ENCODE measurements at places on chromosomes 7 and 10.

- no peak for DNase-seq
These were observed 74.8 kb downstream of the PARD3 start for GRCh38 chr10:34740321-34740720.

GRCh38 chr10:34141032-34141680 is 673.9 kb downstream of the PARD3 start:
- no peak for DNase-seq

DNA sequence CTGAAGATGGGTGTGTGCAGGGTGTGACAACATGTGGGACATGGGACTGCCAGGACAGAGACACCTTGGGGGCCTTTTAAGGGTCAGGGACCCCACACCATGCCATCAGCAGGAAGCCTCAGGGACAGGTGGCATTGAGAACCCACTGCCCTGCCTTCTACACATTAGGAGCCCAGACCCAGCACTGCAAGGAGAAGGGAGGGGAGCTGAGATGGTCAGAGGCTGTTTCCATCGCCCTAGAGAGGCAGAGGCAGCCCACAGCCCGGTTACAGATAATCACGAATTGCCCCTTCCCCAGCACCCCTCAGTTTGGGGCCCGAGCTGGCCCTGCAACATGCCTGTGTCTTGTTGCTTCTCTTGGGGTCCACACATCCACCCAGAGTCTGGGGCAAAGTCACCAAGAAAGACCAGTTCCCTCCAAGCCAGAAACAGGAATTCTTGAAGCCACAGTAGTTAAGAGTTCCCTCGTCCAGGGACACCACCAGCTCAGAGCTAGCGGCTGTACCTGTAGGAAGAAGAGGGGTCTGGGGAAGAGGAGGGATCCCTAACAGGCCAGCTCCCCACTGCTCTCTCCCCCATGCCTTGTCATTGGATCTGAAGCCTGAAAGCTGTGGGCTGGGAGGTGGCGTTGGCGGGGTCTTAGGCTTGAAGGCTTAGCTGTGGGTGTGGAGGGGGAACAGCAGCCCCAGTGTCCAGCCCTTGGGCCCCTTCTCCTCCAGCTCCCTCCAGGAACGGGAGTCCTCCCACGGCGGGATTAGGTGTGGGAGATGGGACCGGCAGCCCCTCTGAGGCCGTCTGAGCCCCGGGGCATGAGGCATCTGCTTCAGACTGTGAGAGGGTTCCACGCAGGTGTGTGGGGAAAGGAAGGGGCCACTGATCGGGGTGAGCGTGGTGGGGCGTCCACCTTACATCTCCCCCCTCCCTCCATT is 44.8 kb upstream of the ELFN1 start:
- DNase-seq = no peak

DNA sequence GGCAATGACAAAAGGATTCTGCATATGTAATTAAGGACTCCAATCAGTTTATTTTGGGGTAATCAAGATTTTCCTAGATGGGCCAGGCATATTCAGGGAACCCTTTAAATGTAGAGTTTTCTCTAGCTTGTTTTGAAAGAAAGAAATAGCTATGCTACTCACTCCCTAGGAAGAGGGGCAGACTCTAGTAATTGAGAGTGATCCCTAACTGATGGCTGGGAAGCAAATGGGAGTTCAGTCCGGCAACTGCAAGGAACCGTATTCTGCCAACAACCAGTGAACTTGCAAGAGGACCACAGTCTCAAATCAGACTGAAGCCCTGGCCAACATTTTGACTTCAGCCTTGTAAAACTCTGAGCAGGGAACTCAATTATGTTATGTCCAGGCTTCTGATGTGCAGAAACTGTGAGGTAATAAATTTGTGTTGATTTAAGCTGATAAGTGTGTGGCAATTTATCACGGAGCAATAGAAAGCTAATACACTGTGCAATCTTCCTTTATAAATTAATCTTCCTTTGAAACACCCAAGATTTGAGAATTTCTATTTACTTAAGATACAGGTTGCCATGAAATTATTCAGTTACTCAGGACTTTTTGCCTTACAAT is 14.0 kb downstream of the AOAH start:
- DNase-seq = no peak

GRCh38 chr7:152751449-152752141 is 8.0 kb upstream of the ACTR3B start:
- DNase-seq = no peak

DNA sequence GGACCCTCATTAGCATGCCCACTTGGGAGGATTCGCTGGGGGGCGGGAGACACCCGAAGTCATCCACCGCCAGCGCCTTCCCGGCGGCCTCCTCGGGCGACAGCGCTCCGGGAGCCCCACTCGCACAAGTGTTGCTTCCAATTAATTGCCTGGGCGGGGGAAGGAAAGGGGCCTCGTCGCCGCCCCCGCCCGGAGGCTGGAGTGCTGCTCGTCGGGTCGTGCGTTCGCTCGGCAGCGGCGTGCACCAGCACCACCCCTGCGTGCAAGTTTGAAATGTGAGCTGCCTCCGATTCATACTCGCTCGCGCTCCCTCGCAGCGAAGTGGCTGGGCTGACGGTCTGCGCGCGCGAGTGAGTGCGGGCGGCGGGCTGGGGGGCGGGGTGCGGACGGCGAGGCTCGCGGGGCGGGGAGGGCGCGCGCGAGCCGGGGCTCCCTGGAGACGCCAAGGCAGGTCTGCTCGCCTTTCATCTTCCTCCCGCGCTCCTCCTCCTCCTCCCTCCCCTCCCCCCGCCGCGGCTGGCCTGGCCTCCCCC is 104.6 kb upstream of the PPIF start:
- peak; percentile 80 for DNase-seq

DNA sequence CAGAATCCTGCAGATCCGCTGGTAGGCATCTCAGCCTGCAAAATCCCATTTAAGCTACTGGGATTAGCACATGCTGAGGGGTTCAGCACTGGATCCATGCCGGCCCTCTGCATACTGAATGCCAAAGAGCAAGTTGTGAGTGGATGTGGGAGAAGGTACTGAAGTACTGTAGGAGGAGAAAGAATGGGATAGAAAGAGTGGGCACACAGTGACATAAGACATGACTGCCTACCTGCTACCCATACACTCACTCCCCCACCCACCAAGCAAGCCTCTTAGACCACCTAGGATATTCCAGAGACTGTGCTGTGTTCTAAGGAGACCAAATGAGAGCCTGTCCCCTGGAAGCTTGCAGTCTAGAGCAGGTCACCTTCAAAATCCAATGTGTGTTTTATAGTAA is 215.9 kb downstream of the FRMD4A start:
- no peak for DNase-seq

DNA sequence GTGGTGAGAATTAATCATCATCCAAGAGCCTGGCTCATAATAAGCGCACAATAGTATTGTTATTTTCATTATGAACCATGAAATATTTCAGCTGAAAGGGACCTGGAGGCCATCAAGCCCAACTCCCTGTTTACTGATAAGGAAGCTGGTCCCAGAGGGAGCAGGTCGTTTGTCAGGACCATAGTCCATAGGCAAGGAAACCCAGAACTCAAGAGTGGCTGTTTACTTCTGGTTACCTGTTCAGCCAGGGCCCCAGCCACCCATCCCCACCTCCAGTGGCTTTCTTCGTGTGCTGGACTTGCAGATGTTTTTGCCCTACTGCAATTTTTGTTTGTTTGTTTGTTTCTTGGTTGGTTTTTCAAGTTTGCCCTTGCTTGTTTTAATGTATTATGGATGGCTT is 152.0 kb downstream of the TPST1 start:
- DNase-seq = no peak

DNA sequence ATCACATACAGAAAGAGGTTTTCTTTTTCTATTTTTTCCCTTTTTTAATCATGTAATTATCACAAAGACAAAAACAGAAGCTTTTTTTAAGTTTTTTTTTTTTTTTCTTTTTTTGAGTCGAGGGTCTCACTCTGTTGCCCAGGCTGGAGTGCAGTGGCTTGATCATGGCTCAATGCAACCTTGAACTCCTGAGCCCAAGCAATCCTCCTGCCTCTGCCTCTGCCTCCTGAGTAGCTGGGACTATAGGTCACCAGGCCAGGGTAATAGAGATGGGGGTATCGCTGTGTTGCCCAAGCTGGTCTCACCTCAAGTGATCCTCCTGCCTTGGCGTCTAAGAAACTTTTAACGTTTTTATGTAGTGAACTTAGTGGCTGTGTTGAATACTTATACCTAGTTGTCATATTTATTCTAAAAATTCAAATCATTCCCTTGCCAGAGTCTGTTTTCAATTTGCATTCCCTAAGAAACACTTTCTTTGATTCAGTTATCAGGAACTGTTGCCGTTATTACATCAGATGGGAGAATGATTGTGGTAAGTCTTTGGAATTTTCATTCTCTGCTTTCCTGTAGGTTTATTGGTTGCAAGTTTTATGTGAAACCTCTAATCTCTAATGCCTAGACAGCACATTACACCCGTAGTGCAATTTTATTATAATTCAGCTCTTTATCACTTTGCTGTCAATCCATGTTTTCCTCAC is 1.3 kb downstream of the LSM8 start:
- no peak for DNase-seq

DNA sequence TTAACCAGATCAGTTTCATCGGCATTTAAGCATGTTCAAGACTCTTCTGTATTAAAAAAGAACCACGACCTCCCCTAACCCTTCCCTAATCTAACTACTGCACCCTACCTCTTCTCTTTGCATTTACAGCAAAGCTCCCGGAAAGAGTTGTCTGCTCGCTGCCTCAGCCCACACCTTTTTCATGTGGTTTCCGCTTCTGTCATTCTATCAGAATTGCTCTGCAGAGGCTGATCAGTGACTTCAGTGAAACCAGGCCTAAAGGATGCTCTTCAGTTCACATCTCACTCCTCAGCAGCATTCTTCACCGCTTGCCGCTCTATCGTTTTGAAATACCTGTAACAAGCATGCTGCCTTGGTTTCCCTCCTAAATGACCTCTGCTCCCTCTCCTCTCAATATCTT is 160.9 kb downstream of the SDK1 start:
- no peak for DNase-seq

DNA sequence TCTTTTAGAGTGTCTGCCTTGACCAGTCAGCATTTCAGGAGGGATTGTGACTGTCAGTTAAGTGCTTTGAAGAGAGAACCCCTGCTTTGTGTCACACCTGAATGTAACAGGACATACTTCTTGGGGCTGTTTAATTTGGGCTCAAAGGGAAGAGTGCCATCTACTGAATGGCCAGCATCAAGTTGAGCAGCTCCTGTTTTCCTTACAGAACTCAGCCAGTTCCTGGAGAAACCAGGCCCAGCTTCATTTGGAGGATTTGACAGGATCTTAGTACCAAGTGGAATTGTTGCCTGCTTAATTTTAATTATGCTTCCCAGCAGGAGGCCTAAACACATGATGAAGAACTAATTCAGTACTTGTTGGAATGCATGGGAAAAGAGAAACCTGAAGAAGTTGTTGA is 8.3 kb downstream of the ADD3 start:
- no peak for DNase-seq

DNA sequence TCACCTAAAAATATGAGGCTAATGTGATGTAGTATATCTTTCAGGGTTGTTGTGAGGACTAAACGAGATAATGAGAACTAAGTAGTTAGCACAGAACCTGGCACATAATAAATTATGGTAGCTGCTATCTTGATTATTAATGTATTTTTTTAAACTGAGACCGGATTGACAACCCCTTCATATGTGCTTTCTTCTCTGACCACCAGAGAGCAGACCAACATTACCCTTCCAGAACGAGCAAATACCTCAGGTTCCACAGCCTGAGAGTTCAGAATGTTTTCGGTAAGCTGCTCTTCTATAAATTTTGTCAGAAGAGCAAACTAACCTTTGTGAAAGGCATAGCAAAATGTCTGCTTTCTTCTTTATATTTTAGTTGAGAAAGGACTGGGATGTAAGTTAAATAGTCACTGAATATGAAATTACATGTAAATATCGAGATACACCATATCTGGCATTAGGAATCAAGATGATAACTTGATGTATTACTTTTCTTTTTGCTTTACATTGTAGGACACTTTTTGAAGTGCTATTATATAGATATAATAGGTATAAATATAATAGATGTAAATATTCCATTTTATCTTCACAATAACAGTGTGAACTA is 13.6 kb upstream of the BPGM start:
- no peak for DNase-seq

DNA sequence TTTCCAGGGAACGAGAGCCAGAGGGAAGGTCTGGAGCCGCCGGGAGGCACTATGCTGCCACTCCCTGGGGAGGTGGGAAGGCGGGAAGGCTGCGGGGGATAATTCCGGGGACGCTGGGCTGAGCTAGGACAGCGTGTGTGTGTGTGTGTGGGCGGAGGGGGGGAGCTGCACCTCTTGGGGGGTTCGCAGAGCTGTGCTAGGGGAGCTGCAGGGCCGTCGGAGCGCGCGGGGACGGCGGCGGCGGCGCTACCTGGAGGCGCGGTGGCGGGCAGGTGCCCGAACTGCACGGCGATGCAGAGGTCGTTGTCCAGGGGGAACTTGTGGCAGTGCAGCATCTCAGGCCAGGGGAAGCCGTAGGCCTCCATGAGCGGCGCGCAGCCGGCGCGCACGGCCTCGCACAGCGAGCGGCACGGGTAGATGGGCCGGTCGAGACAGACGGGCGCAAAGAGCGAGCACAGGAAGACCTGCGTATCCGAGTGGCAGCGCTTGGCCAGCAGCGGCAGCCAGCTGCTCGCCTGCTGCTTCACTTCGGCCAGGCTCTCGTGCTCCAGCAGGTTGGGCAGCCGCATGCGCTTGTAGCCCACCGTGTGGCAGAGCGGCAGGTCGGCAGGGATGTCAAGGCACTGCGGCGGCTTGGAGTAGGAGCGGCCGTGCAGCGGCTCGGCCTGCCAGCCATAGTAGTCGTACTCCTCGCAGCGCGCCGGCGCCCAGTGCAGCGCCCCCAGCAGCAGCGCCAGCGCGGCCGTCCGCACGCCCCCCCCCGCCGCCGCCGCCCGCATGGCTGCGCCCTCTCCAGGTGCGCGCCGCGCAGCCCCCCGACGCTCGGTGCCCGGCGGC is 526 bp downstream of the SFRP5 start:
- no peak for DNase-seq

DNA sequence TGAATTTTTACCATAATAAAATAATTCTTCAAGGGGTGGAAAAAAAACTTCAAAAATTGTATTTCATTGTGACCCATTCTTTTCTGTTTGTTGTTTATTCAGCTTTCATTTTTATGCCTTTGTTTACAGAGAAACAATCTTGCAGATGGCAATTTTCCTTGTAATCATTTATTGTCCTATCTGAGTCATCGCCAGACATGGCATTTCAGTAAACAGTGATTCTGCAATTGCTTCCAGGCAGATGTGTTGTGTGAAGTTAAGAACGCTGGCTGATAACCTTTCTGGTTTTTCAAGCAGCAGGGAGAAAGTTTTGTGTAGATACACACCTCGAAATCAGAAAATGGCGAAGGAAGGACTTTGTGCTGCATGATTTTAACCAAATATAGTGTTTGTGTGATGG is 80.7 kb upstream of the RPA3 start:
- no peak for DNase-seq

Data from psoas muscle (tissue), 8 donors.